Ecto neural progenitor cell (in vitro differentiated cells): ENCODE measurements at places on chromosomes 12 and 14.

GRCh38 chr14:104509673-104510072, 69.9 kb upstream of the C14orf180 start:
- DNase-seq: no peak

GRCh38 chr12:60335745-60336144, 739.9 kb downstream of the SLC16A7 start:
- DNase-seq: no peak

DNA sequence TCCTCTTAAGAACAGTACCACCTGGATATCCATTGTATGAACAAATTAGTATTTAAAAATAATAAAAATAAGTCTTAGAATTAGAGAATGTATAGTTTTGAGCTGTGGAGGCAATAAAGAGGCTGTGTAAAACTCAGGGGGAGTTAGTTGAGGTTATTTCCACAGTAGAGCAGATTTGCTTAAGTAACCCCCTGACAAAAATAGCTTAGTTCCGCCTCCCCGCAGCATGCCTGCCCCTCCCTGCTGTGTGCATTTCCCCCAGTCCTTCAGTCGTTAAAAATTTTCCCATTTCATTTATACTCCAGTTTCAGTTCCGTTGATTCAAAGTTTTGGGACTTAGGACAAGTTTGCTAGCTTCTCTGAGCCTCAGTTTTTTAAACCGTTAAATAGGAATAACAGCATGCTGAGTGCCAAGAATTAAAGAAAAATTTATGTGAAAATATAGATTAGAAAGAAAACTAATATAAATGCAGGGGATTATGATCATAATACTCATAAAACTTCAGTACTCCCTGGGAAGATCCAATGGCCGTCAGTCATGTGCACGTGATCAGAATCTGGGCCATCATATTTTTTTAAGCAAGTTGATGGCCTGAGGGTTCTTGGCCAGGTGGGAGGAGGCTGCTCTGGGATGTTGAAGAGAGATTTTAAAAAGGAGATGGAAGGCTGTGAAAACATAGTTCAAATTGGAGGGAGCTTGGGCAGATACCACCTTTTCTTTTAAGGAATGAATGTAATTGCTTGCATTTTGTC, 14.5 kb upstream of the SLC38A2 start:
- DNase-seq: no peak

- DNase-seq: no peak
These were observed 449 bp downstream of the THAP2 start for GRCh38 chr12:71664411-71665089.

- no peak for DNase-seq
These were observed 1.4 kb downstream of the NGDN start for GRCh38 chr14:23470947-23471346.

- DNase-seq: peak; percentile 76
These were observed 494 bp downstream of the GCH1 start for GRCh38 chr14:54902143-54902520.

- DNase-seq: peak; percentile 76
These were observed 7.6 kb downstream of the TSPAN9 start for GRCh38 chr12:3084742-3085141.

DNA sequence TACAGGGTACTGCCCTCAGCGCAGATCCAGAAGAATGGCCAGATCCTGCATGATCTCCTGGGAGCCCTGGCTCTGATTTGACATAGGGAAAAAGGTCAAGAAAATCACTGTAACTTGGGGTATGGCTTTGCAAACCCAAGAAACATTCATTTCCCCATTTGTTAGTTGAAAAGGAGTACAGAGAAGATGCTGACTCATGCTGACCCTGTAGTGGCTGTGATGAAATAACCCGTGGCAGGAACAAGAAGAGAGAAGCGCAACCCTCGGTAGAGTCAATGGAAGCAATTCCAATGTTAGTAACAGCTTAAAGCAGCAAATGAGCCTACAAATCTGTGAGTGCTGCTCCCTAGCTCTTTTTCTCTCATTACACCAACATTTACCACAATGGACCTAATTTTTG, 281.6 kb upstream of the NPAS3 start:
- no peak for DNase-seq

- DNase-seq: no peak
These were observed 16.6 kb downstream of the ALKBH1 start for GRCh38 chr14:77691259-77691658.

DNA sequence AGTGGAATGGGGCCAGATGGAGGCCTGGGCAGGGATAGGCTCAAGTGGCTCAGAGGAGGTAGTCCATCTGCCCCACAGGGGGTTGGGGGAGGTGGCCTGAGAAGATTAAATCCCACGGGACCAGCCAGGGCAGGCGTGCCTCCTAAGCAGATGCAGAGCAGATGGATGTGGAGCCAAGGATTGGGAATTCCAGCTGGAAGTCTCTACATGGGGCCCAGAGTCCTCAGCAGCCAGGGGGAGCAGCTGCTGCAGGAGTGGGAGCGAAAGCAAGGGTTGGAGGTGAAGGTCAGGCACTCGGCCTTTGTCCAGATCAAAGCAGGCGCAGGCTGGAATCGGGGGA, 42.4 kb upstream of the VRK1 start:
- peak; percentile 64 for DNase-seq

- no peak for DNase-seq
These were observed 839 bp downstream of the CLEC9A start for GRCh38 chr12:10031321-10031720.

GRCh38 chr12:130093380-130093779, 68.9 kb upstream of the FZD10 start:
- no peak for DNase-seq

GRCh38 chr14:99327050-99327449, 55.1 kb upstream of the BCL11B start:
- DNase-seq: no peak

- no peak for DNase-seq
These were observed 152.2 kb upstream of the SLC38A2 start for GRCh38 chr12:46524778-46525177.

GRCh38 chr14:94001501-94002396, 4.6 kb downstream of the CCDC197 start:
- peak; percentile 75 for DNase-seq

GRCh38 chr14:99968191-99968920, 96.9 kb upstream of the EVL start:
- no peak for DNase-seq

DNA sequence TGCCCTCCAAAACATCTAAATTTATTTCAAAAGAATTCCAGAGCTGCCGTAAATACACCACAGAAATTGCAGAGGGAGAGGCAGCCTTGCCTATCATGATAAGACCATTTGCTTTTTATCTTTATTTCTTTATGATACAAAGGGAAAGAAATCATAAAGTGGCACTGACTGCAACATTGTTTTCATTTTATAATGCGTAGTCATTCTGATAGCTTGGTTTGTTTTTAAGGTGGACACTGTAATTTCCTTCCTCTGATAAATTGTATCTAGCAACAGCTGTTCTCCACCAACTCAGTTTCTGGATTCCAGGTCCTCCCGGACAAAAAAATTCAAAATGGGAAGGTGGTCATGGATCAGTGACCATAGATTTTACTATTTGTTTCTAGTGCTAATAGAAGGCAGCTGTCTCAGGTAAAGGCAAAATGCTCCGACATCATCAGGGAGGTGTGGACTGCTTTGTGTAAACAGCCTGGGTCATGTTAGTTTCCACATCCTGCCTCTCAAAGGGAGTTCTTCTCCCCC, 623 bp upstream of the TSPAN8 start:
- DNase-seq: no peak

DNA sequence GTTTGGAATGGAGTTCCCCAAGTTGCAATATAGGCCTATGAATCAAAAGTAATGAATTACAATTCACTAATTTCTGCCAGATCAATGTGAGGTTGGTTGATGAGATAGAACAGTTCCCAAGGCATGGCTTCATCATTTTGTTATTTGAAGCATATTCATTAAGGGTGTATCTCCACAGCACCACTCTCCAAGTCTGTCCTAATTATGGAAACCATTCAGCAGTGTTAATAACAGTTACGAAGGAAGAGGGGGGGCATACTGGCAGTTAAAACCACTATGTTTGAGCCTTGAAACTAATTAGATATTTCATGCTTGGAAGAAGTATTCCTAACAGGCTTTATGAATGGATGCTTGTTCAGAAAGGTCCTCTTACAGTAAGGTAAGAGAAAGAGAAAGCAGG, 520.3 kb downstream of the DIO2 start:
- no peak for DNase-seq

DNA sequence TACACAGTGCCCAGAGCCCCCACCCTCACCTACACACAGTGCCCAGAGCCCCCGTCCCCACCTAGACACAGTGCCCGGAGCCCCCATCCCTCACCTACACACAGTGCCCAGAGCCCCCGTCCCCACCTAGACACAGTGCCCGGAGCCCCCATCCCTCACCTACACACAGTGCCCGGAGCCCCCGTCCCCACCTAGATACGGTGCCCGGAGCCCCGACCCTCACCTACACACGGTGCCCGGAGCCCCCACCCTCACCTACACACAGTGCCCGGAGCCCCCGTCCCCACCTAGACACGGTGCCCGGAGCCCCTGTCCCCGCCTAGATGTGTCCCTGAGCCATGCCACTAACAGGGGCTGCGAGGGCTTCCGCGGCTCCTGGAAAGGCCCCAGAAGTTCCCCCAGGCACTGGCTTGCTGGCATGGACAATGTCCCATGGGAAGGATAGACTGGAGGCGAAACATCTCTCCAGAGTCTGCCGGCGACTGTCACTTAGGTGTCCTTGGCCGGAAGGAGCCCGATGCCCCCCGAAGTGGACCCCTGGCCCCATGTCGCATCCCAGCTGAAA, 146.0 kb downstream of the PIWIL1 start:
- DNase-seq: no peak

GRCh38 chr14:51453869-51454268, 197.8 kb upstream of the FRMD6 start:
- no peak for DNase-seq

DNA sequence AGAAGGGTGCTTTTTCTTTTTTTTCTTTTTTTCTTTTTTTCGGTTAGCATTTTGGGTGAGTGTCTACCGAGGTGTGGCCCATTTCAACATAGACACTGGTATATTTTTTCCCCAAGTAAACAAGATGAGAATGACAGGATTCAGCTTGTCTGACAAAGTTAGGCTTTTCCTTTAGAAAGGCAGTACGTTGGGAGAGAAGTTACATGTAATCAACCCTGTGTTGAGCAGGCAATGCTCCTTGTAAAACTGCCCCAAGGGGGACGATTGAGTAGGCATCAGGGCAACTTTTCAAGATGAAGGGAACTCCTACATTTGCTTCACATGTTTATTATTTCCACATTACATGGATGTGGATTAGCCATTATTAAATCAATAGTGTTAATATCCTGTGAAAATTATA, 1.7 kb downstream of the EMP1 start:
- no peak for DNase-seq

DNA sequence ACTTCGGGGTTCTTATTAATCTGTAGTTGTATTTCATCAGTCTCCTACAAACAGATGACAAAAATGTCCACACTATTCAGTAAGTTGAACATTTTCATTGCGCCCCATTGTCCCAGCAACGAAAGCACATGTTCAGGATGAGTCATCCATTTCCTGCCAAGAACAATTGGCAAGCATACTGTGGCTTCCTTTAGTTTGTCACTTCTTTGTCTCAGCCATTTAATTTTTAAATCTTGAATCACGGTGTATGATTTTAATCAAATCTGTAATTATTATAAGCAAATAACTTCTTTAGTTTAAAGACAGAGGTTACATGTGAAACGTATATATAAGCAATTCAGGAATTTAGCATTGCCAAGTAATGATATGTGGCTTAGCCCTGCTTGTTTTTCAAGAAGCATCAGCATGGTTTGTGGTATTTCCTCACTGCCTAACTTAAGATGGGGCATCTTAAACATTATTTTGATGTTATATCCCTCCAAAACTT, 211.3 kb upstream of the KRR1 start:
- no peak for DNase-seq

DNA sequence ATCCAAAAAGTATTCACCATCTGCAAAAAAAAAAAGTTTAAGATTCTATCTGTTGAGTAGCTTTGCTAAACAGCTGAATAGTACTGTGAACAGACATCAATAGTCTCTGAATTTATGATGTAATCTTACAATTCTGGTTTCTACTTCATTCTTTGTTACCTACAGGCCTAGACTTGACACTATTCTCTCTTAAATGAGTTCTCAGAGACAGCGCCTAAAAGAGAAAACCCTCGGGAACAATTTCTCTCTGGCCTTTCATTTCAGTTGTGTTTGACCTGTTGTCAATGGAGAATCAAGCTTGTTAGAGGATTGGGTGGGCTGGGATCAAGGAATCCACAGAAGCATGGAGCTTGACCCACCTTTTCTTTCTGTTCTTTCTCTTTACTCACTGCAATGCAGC, 5.9 kb upstream of the TWF1 start:
- DNase-seq: no peak

GRCh38 chr14:90666571-90666970, 149.7 kb downstream of the TTC7B start:
- no peak for DNase-seq

GRCh38 chr12:122860040-122860853, 25.0 kb downstream of the HIP1R start:
- DNase-seq: peak; percentile 95

GRCh38 chr14:37593511-37594237, 1.4 kb downstream of the FOXA1 start:
- DNase-seq: no peak

GRCh38 chr12:94698578-94698977, 48.2 kb upstream of the TMCC3 start:
- no peak for DNase-seq

DNA sequence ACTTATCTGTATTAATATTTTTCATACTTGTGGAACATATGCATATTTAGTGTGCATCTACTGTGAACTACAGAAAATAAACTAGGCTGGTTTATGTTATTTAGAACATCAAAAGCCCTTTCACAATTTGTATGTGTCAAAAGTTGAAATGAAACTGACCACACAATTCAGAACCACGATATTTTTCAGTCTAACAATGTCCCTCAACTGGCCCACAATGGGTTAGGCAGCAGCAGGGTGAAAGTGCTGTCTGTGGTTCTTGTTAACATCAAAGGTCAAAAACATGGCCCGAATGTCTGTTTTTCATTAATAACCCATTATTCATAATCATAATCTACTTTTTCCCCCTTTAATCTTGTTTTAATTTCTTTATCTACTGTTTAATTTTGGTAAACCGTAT, 559.9 kb upstream of the ATP2B1 start:
- no peak for DNase-seq

- DNase-seq: no peak
These were observed 296.1 kb downstream of the RERGL start for GRCh38 chr12:17793854-17794253.

DNA sequence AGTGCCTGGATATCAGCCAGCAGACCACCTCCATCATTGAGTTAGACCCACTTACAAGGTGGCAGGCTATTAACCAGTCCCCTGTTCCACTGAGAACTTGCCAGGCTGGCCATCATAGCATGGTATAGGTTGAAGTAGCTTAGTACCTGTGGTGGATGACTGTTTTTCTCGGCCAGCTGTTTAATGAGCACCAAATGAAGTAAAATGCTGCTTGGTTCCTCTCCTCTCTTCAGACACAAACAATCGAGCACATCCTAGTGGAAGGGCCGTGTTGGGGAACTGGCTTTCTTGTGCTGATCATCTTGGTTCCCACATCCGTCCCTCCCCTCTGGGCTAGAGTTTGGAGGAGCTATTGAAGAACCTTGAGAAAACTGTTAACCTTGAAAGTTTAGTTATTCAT, 486.2 kb downstream of the RAD51B start:
- DNase-seq: no peak

GRCh38 chr12:62834406-62834805, 100.5 kb downstream of the PPM1H start:
- DNase-seq: no peak
